ENCODE measurements at places on chromosomes 6 and 20.

GRCh38 chr20:34281177-34281576, 22.0 kb downstream of the AHCY start:
- DNase-seq, result no peak

GRCh38 chr6:119379809-119380208, 30.2 kb upstream of the MAN1A1 start:
- no peak for DNase-seq

GRCh38 chr6:18897350-18897749, 510.2 kb downstream of the RNF144B start:
- no peak for DNase-seq

DNA sequence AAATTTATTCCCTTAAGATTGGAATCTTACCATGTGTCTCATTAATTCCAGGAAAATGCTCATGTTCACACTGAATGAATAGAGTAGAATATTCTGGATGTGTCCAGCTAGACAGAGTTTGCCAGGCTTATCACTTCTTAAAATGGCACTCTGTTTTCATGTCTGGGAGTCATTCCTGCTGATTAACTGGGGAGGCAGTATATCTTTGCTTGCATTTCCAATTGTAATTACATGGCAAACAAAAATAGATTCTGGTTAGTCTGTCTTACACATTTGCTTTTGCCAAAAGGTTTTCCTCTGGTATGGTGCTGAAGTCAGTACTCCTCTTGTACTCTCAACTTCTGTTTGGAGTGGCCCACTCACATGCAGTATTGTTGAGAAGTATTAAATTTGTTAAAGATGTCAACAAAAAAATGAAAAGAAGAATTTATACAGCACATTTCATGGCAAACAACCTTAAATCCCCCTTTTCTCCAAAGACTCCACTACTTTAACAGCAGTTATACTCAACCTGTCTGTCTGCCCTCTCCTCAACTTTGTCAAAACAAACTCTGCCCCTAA, 70.2 kb downstream of the TENT5A start:
- DNase-seq, result no peak

GRCh38 chr6:157669747-157670216, 153.3 kb upstream of the SNX9 start:
- peak; percentile 75 for DNase-seq

Data from SK-N-SH (cell line).